ENCODE measurements at places on chromosomes 16 and 17.

GRCh38 chr17:81733507-81734404, 21.7 kb downstream of the SLC25A10 start:
- no peaks in the 10 kb centered on the region for H3K36me3 ChIP-seq
- peak; percentile 65 for DNase-seq
- peaks cover 13% of the 10 kb centered on the region for H3K27me3 ChIP-seq
- no peak overlapping the region for H3K27ac ChIP-seq

- H3K4me3 ChIP-seq = no peak overlapping the region
- no peaks in the 10 kb centered on the region for H3K4me1 ChIP-seq
- DNase-seq = no peak
- H3K27ac ChIP-seq = no peak overlapping the region
- H3K36me3 ChIP-seq = peaks cover 11% of the 10 kb centered on the region
- no peaks in the 10 kb centered on the region for H3K27me3 ChIP-seq
Measured at GRCh38 chr16:4375717-4376116, 4.1 kb downstream of the VASN start.

GRCh38 chr17:30831663-30832437, at the start of gene ATAD5:
Gene ATAD5 (plus strand): TSS chr17:30831966. CDS start chr17:30832348, 382 bp downstream.
- peak; percentile 90 for DNase-seq
- peak within 1 kb of the TSS; percentile 99 for H3K4me3 ChIP-seq
- H3K36me3 ChIP-seq = peaks cover 16% of the 10 kb centered on the region
- peaks cover 24% of the 10 kb centered on the region for H3K4me1 ChIP-seq
- H3K27ac ChIP-seq = peak within 1 kb of the TSS; percentile 97

GRCh38 chr16:81717662-81718189, 61.4 kb upstream of the PLCG2 start:
- H3K27me3 ChIP-seq = no peaks in the 10 kb centered on the region
- no peak for DNase-seq
- H3K36me3 ChIP-seq = peaks cover 2% of the 10 kb centered on the region
- H3K27ac ChIP-seq = peak overlapping the region; percentile 74
- H3K4me3 ChIP-seq = peak overlapping the region; percentile 71

- H3K27me3 ChIP-seq = no peaks in the 10 kb centered on the region
- peaks cover 29% of the 10 kb centered on the region for H3K36me3 ChIP-seq
- H3K4me1 ChIP-seq = peaks cover 58% of the 10 kb centered on the region
- H3K4me3 ChIP-seq = peak overlapping the region; percentile 82
Measured at GRCh38 chr17:78353834-78354233, 6.0 kb downstream of the SOCS3 start.

DNA sequence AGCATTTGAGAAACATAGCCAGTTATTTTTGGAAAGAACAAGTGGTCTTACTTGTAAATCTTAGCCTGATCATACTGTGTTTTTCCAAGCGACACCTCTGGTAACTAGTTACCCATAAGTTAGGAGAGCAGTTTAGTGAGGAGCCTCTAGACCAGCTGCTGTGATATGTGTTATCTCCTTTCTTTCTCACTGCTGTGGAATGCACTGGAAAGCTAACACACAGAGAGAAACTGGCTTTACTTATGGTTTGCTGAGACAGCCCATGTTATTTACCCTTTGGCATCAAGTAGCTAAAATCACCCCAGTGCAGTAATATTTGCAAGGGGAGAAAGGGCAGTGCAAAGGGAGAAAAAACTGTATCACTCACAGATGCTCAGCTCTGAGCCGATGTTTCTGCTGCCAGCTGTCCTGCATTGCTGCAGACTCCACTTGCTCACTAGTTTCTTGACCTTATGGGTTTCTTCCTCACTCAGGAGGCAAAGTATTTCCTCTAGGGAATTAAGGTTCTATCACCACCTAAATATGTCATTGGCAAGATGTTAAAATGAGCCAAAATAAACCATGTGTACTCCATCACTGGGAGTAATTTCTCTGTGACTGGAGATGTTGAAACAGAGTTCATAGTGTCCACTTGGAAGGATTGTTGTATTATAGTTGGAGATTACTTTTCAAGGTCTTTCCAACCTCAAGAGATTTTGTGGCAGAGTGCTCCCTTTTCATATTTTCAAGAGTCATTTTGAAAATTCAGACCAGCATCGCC, 2.3 kb downstream of the RBFOX1 start:
- no peaks in the 10 kb centered on the region for H3K36me3 ChIP-seq
- H3K27me3 ChIP-seq = no peaks in the 10 kb centered on the region
- H3K4me3 ChIP-seq = no peak overlapping the region
- DNase-seq = no peak
- H3K27ac ChIP-seq = no peak overlapping the region

DNA sequence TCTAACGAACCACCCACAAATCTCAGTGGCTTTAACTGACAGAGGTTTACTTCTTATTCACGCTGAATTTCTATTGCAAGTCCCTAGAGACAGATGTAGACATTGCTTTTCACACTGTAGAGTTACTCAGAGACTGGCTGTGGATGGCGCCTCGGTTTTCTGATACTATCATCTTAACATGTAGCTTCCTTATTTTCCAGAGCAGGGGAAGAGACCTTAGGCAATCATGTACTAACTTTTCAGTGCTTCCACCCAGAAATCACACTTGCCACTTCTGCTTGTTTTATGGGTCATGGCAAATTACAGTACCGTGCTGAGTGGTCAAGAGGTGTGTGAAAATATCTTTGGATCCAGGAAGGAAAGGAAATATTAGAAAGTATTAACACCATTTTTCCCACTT, 65.4 kb downstream of the MAF start:
- H3K4me3 ChIP-seq = no peak overlapping the region
- no peaks in the 10 kb centered on the region for H3K36me3 ChIP-seq
- no peak for DNase-seq
- no peak overlapping the region for H3K27ac ChIP-seq
- H3K4me1 ChIP-seq = no peaks in the 10 kb centered on the region

DNA sequence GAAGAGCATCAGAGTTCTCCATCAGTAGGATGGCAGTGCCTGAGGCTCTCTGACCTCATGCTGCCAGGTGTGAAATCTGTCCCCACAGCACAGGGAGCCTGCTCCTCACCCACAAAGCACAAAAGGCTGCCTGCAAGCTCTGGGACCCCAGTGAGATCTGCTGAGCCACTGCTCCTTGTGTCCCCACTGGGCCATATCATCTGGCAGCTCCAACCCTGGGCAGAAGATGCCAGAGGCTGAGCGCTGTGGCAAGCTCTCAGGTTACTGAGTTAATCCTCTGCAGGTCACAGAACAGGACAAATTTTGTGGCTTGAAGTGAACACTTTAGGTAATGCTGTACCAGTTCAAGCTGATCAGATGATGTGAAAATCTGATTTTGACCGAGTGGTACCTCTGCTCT, 26.7 kb upstream of the ERN1 start:
- no peak overlapping the region for H3K27ac ChIP-seq
- no peak overlapping the region for H3K4me3 ChIP-seq
- H3K4me1 ChIP-seq = peaks cover 6% of the 10 kb centered on the region
- H3K27me3 ChIP-seq = no peaks in the 10 kb centered on the region

GRCh38 chr16:11784038-11784369, 13.1 kb downstream of the ZC3H7A start:
- no peaks in the 10 kb centered on the region for H3K27me3 ChIP-seq
- H3K27ac ChIP-seq = peak overlapping the region; percentile 99
- peaks cover 38% of the 10 kb centered on the region for H3K36me3 ChIP-seq
- no peak for DNase-seq
- H3K4me1 ChIP-seq = peaks cover 61% of the 10 kb centered on the region

DNA sequence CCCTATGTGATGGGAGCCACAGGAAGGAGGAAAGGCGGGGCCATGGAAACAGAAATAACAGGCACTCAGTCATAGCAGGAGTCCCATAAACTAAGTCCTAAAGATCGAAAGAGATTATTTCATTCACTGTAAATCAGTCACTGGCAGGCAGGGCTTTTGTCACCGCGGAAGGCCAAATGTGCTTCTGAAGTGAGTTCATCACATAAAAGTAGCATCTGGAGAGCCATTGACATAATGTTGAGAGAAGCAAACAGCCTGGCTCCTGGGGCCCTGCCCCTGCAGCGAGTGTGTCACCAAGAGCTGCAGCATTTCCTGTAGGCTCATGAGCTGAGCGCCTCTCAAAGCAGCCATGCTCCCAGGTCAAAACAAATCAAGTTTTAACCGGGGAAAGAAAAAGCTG, 476.2 kb downstream of the HAPSTR1 start:
- no peak for DNase-seq
- no peak overlapping the region for H3K4me3 ChIP-seq
- no peaks in the 10 kb centered on the region for H3K27me3 ChIP-seq
- H3K4me1 ChIP-seq = peaks cover 3% of the 10 kb centered on the region
- no peak overlapping the region for H3K27ac ChIP-seq
- H3K36me3 ChIP-seq = no peaks in the 10 kb centered on the region

DNA sequence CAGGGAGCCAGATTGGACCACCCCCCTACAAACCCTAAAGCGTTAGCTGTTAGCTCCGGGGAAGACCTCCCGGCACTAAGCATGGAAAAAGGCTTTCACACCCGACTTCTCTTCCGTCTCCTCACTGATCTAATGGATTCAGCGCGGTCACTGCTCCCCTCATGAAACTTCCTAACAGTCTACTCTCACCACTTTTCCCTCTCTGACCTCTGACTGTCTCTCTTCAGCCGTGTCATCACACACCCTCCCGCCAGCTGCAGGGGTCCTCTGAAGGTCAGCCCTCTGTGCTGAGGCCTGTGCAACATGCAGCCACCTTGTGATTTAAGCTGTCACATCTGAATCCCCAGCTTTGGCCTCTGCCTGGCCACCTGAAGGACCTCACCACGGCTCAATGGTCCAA, 15.7 kb downstream of the LYRM1 start:
- no peak overlapping the region for H3K27ac ChIP-seq
- DNase-seq = no peak
- H3K36me3 ChIP-seq = peaks cover 26% of the 10 kb centered on the region
- H3K4me1 ChIP-seq = peaks cover 22% of the 10 kb centered on the region
- H3K27me3 ChIP-seq = no peaks in the 10 kb centered on the region

- H3K36me3 ChIP-seq = peaks cover 10% of the 10 kb centered on the region
- H3K4me1 ChIP-seq = peaks cover 57% of the 10 kb centered on the region
- peak overlapping the region; percentile 59 for H3K4me3 ChIP-seq
- H3K27ac ChIP-seq = peak overlapping the region; percentile 82
- H3K27me3 ChIP-seq = no peaks in the 10 kb centered on the region
- DNase-seq = no peak
Measured at GRCh38 chr16:89410794-89411309, 79.5 kb downstream of the ANKRD11 start.

DNA sequence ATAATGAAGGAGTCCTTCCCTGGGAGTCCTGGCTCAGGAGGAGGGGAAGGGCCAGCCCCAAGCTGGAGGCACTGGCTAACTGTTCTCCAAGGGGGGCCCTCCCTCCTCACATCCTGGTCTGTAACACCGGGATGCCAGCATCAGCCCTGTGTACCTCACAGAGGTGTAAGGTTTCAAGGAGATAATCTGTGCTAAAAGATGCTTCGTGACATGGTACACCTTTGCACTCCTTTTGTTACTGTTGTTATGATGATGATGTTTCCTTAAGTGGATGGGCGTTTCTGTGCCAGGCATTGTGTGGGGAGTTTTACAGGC, 236.7 kb upstream of the TNRC6C start:
- H3K36me3 ChIP-seq = no peaks in the 10 kb centered on the region
- peaks cover 7% of the 10 kb centered on the region for H3K27me3 ChIP-seq
- DNase-seq = no peak
- H3K4me3 ChIP-seq = no peak overlapping the region
- H3K4me1 ChIP-seq = no peaks in the 10 kb centered on the region

- H3K27me3 ChIP-seq = no peaks in the 10 kb centered on the region
- H3K36me3 ChIP-seq = peaks cover 61% of the 10 kb centered on the region
- no peak for DNase-seq
- peaks cover 29% of the 10 kb centered on the region for H3K4me1 ChIP-seq
- no peak overlapping the region for H3K27ac ChIP-seq
- H3K4me3 ChIP-seq = no peak overlapping the region
Measured at GRCh38 chr16:84091460-84091859, 25.3 kb downstream of the MBTPS1 start.

GRCh38 chr16:81833751-81834150, 54.7 kb downstream of the PLCG2 start:
- peaks cover 17% of the 10 kb centered on the region for H3K4me1 ChIP-seq
- no peak overlapping the region for H3K27ac ChIP-seq
- DNase-seq = no peak
- no peaks in the 10 kb centered on the region for H3K36me3 ChIP-seq
- no peaks in the 10 kb centered on the region for H3K27me3 ChIP-seq

GRCh38 chr16:70395345-70395901, 43.5 kb downstream of the ST3GAL2 start:
- peaks cover 8% of the 10 kb centered on the region for H3K36me3 ChIP-seq
- no peaks in the 10 kb centered on the region for H3K27me3 ChIP-seq
- no peak overlapping the region for H3K27ac ChIP-seq

DNA sequence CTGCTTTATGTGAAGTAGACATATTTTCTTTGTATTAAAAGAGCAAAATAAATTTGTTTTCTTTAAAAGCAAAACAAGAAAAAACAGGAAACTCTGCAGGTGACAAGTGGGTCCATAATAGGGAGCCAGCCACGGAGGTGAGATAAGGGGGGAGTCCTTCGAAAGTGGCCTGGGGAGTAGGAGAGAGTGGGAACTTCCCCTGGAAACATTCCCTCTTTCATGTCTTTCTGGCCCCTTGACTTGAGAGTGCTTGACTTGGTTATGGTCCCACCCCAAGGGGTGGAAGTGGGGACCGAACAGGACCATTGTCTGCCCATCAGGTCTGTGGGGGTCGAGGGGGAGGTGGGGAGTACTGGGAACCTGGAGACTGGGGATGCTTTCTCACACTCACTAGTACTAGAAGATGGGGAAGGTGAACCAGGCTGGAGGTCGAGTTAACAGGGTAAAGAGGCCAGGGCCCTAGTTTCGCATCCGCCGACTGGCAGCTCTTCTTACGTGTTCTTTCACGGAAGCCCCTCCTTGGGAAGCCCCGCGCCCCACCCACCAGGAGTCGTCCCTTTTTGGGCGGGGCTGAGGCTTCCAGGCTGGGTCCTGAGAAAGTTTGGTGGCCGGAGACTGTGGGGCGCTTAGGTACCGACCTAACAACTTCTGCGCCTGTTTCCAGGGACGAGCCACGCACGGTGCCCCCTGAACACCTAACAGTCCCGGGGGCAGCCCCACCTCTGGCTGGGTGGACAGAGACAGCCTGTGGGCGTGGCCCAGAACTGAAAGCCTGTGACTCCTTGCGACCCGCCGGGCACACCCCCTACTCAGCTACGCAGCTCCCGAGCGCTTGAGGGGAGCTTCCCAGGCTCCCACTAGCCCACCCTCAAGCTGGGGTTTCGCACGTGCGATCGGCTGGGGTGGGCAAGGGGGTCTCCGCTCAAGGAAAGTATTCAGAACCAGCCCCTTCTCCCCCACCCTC, 790 bp downstream of the TRADD start:
- peak overlapping the region; percentile 86 for H3K4me3 ChIP-seq
- peak; percentile 87 for DNase-seq
- peak overlapping the region; percentile 95 for H3K27ac ChIP-seq
- peaks cover 44% of the 10 kb centered on the region for H3K4me1 ChIP-seq

DNA sequence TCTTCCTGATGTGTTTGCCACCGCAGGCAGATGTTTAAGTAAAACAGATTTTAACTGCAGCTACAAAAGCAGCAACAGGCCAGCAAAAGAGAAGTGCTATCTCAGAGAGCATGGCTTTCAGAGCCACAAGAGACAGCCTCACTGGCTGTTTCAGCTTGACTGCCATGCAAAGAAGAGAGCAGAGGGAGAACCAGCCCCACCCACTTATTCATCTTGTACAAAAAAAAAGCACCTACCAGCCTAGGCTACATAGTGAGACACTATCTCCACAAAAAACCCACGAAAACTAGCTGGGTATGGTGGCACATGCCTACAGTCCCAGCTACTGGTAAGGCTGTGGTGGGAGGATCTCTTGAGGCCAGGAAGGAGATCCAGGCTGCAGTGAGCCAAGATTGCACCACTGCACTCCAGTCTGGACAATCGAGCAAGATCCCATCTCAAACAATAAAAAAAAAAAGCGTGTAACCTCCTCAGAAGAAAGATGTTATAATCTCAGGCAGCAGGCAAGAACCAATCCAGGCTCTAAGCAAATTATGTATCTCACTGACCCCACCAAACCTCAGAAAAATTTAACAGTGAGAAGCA, 30.0 kb downstream of the STH start:
- no peak for DNase-seq
- H3K4me1 ChIP-seq = peaks cover 8% of the 10 kb centered on the region
- no peaks in the 10 kb centered on the region for H3K27me3 ChIP-seq
- H3K4me3 ChIP-seq = no peak overlapping the region
- peak overlapping the region; percentile 39 for H3K27ac ChIP-seq
